ENCODE measurements at places on chromosomes 5 and 9. TPM values are rescaled to one million over a fixed set of nuclear protein-coding genes. Genes with fewer than 3 reads are reported as not detected.

The GFPT2 gene
- total RNA-seq: 14.6 TPM

The CSF2 gene
- total RNA-seq: not detected

DNA sequence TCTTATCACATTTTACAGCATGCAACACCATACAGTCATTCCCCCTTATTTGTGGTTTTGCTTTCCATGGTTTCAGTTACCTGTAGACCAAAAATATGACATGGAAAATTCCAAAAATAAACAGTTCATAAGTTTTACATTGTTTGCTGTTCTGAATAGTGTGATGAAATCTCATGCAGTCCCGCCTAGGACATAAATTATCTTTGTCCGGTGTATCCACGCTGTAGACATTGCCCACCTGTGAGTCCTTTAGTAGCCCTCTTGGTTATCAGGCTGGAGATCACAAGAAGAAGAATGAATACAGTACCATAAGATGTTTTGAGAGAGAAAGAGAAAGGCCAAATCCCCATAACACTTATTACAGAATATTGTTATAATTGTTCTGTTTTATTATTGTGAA lies 68.1 kb downstream of the SLC46A2 start:
- DNase-seq: no peak

- no peak for DNase-seq
Observed at GRCh38 chr5:168334280-168334679, 42.8 kb downstream of the WWC1 start.
